ENCODE measurements at places on chromosomes 16 and 17. TPM values are rescaled to one million over a fixed set of nuclear protein-coding genes. Genes with fewer than 3 reads are reported as not detected.
A peak's percentile ranks its signal among the peaks of the same experiment; 100 is the strongest.

Gene RFWD3
- 25.9 TPM for total RNA-seq

- no peak for DNase-seq
These were observed 448 bp downstream of the MT1M start for GRCh38 chr16:56632848-56633365.

Gene VAT1L
- total RNA-seq, result 0.29 TPM

DNA sequence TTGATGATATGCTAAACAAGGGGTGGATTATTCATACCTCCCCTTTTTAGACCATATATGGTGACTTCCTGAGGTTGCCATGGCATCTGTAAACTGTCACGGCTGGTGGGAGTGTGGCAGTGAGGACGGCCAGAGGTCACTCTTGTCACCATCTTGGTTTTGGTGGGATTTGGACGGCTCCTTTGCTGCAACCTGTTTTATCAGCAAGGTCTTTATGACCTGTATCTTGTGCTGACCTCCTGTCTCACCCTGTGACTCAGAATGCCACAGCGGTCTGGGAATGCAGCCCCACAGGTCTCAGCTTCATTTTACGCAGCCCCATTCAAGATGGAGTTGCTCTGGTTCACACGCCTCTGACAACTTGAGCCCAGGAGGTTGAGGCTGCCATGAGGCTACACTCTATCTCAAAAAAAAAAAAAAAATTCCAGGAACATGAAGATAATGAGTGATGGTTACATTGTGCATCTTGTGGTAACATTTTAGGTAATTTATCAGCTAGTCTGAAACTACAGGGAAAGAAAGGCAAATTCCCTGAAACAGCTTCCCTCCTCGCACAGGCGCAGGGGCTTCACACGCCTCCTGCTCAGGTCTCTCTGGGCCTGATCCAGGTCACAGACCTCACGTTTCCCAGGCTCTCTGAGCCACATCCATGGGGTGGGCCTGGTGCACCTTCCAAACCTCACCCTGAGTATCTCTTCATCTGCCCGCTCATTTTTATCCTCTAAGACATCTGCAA, 15.3 kb upstream of the UBE2I start:
- no peak for DNase-seq

Gene CX3CL1
- total RNA-seq, result 22.0 TPM

DNA sequence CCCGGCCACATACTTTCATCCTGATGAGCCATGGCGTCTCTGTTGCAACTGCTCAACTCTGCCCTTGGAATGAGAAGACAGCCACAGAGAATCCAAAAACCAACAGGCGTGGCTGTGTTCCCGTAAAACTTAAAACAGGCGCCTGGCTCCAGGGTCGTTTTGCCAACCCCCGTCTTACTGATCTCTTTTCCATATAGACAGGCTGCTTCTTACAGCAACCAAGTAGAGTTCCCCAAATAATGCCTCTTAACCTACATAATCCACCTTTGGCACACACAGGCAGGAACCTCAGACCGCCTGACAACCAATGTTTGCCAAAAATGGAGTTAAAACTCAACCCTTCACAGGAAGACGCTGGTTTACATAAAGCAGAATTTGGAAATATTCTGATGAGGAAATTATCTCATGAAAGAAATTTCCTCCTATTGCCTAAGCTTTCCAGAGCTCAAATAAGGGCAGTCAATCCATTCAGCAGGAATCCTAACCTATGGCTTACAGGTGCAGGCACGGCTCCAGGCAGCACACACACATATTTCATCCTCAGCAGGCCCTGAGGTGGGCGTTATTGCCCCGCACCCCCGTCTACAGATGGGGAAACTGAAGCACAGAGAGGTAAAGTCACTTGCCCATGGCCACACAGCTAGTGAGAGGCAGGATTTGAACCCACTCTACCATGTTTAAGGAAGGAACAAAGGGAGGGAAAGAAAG, 35.8 kb downstream of the LITAF start:
- DNase-seq, result no peak

DNA sequence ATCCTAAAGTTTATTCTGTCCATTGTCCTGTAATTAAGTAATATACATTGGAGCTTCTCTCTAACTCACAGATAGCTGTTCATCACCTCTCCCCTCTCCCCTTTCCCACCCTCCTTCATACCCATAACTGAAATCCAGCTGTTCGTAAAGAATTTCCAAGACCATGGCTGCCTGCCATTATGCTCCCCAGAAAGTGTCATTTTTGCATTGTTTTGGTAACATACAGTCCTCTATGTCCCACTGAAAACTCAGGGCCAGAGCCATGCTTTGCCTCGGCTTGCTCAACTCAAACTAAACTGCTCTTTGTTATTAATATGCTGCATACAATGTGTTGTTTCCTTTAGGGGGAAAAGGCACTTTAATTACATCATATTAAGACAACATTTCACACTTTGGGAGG, 132.0 kb downstream of the MRTFB start:
- no peak for DNase-seq

- no peak for DNase-seq
These were observed 15.5 kb downstream of the MSI2 start for GRCh38 chr17:57271821-57272220.

GRCh38 chr17:4420692-4421131, 13.0 kb upstream of the SPNS3 start:
- DNase-seq, result no peak

Gene CEP295NL
- total RNA-seq, result 1.8 TPM

DNA sequence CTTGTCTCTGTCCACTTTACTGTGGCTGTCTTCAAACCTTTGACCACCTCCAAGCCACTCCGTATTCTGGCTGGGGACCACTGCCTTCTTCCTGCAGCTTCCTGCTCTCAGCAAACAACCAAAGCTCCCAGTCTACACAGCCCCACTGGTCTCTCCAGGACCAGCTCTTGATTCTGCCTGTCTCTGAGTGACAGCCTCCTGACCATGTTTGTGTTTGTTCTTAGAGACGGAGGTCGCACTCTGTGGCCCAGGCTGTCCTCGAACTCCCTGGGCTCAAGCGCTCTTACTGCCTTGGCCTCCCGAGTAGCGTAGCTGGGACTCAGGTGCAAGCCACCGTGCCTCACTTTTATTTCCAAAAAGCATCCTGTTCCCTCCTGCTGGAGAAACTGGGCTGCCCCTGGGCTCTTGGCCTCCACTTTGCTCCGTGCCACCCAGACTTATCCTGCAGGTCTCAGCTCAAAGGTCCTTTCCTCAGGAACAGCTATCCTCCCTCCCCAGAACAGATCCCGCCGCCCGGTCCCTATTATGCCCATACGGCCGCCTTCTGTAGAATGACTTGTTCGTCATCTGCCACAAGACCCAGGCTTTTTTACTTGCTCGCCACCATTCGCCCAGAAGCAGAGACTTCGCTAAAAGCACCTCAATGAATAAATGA, 9.1 kb downstream of the MNT start:
- DNase-seq, result no peak

- no peak for DNase-seq
These were observed 107.3 kb downstream of the CMIP start for GRCh38 chr16:81551821-81552304.

DNA sequence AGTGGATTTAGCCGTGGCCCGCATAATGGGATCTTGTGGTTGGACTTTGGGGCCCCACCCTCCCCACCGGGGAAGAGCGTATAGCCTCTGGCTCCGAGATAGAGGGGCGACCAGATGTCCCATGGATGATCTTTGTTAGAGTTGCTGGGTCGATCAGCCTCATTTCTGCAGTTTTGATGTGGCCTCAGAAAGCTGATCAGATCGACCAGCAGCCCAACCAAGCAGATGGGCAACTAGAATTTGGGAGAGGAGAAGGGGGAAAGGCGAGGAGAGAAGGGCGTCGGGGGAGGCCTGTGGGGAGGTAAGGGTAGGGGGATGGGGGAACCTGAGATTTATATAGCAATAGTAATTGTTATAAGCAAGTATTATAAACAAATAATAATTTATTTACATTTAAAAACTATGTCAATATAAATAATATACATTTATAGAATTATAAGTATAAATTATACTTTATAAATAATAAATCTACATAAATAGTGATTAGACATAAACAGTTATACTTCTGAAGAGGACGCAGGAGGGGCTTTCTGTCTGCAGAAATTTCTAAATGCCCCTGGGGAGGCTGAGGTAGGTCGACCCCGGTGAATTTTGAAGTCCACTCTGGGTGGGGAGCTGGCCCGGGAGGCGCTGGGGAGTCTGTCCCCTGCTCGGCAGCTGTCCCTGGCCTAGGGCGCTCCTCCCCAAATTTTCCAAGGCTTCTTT, 136.3 kb downstream of the KCNJ12 start:
- no peak for DNase-seq

DNA sequence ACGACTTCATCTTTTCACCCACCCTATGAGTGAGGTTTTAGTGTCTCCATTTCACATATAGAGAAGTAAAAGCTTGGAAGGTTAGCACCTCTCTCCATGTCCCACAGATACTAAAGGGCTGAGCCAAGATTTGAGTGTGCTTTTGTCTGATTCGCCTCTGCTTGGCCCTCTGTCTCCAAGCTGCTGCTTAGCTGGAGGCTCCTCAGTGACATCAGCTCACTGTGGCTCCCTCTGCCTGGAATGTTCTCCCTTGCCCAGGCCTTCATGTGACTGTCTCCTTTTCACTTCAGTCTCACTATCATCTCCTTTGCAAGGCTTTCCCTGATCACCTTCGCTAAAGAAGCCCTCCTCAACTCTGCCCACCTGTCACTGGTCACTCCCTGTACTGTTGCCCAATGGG, 84.5 kb upstream of the HSBP1 start:
- DNase-seq, result no peak

Gene UTS2R
- not detected for total RNA-seq

- DNase-seq, result peak; percentile 69
These were observed 52.6 kb upstream of the KDM6B start for GRCh38 chr17:7781429-7781828.

DNA sequence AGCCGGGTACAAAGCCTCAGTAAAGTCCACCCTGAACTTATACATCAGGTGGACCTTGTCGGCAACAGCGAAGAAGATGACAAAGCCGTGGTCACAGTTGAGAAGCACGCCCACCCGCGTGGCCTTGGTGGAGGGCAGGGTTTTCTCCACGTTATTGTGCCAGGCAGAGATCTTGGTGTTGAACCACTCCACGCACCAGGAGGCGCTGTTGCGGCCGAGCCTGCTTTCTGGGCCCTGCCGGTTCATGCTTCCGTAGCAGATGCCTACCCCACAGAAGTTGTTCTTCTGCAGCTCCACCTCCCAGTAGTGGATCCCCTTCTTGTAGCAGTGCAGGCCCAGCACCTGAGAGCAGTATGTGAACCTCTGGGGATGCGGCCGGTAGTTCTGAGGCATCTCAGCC, 22.1 kb downstream of the TRIM25 start:
- DNase-seq, result no peak

Gene CES3
- not detected for total RNA-seq

Gene BRICD5
- 2.0 TPM for total RNA-seq

- DNase-seq, result no peak
These were observed 7.9 kb upstream of the PAM16 start for GRCh38 chr16:4358831-4359561.

Gene GCGR
- total RNA-seq, result not detected
